T-helper 17 cell (primary cell): ENCODE measurements at places on chromosomes 16 and 17. TPM values are rescaled to one million over a fixed set of nuclear protein-coding genes. Genes with fewer than 3 reads are reported as not detected.

PAFAH1B1 gene
- 165 TPM for total RNA-seq

MYH8 gene
- total RNA-seq = not detected

CES4A gene
- total RNA-seq = 17.8 TPM

GRCh38 chr16:63983401-63983800 lies 1138.5 kb downstream of the CDH11 start:
- H3K27ac ChIP-seq = no peak overlapping the region
- no peaks in the 10 kb centered on the region for H3K27me3 ChIP-seq
- H3K4me3 ChIP-seq = no peak overlapping the region
- no peaks in the 10 kb centered on the region for H3K4me1 ChIP-seq
- no peaks in the 10 kb centered on the region for H3K36me3 ChIP-seq

- H3K27me3 ChIP-seq = no peaks in the 10 kb centered on the region
- peak within 1 kb of the TSS; percentile 89 for H3K4me3 ChIP-seq
- peaks cover 2% of the 10 kb centered on the region for H3K36me3 ChIP-seq
- peak within 1 kb of the TSS; percentile 71 for H3K27ac ChIP-seq
- H3K4me1 ChIP-seq = peaks cover 54% of the 10 kb centered on the region
- DNase-seq = peak; percentile 29
Measured at GRCh38 chr17:75087558-75088453, at the start of gene SLC16A5. SLC16A5 (plus strand) TSS chr17:75087954; CDS start chr17:75093637, 5,683 bp downstream.

- DNase-seq = no peak
- no peaks in the 10 kb centered on the region for H3K27me3 ChIP-seq
- no peak overlapping the region for H3K27ac ChIP-seq
- H3K4me3 ChIP-seq = no peak overlapping the region
- H3K4me1 ChIP-seq = peaks cover 12% of the 10 kb centered on the region
Measured at GRCh38 chr16:89522287-89522686, 14.1 kb downstream of the SPG7 start.

GRCh38 chr17:38451030-38451839 lies 23.0 kb downstream of the ARHGAP23 start:
- no peak for DNase-seq
- H3K36me3 ChIP-seq = peaks cover 11% of the 10 kb centered on the region
- H3K4me3 ChIP-seq = no peak overlapping the region

GRCh38 chr17:16283705-16284104 lies 66.7 kb downstream of the PIGL start:
- H3K27ac ChIP-seq = no peak overlapping the region
- H3K27me3 ChIP-seq = no peaks in the 10 kb centered on the region
- H3K4me1 ChIP-seq = peaks cover 40% of the 10 kb centered on the region

- no peaks in the 10 kb centered on the region for H3K36me3 ChIP-seq
- DNase-seq = no peak
- H3K27ac ChIP-seq = no peak overlapping the region
- no peaks in the 10 kb centered on the region for H3K27me3 ChIP-seq
- no peak overlapping the region for H3K4me3 ChIP-seq
- H3K4me1 ChIP-seq = no peaks in the 10 kb centered on the region
Measured at GRCh38 chr17:71966459-71967313, 154.1 kb upstream of the SOX9 start.

DNA sequence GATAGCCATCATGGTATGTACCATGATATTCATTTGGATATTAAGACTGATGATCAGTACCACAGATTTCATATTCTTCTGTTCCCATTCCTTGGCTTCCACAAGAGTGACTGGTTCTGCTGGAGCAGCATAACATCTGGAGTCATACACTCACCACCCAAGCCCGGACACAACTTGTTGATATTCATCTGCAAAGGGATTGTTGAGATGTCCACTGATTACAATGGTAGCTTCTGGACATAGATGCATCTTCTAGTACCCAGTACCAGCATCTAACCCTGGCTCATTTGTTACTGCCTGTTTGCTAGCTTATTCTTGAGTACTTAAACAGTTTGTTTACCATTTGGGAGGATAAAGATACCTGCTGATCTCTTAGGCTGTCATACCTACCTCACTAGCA lies 235.7 kb upstream of the AXIN2 start:
- no peaks in the 10 kb centered on the region for H3K36me3 ChIP-seq
- peaks cover 13% of the 10 kb centered on the region for H3K27me3 ChIP-seq
- H3K27ac ChIP-seq = no peak overlapping the region
- DNase-seq = no peak
- no peaks in the 10 kb centered on the region for H3K4me1 ChIP-seq

DNA sequence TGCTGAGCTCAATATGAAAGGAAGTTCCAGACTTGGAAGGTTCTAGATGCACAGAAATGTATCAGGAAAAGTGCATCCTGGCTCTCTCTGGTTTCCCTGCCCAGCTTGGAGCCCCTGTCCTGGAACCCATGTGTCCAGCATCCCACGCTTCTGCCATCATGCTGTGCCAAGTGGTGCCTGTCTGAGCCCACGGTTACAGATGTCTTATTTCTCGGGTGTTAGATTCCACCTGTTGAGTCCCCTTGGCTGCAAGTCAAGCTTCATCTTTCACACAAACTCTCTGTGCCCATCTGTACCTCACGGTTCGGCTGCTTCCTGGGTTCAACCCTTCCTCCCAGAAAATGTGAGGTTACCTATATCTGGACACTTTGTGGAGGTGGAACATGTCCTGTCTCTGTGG lies 22.5 kb downstream of the OR1D5 start:
- no peaks in the 10 kb centered on the region for H3K36me3 ChIP-seq
- H3K4me3 ChIP-seq = peak overlapping the region; percentile 15
- no peak overlapping the region for H3K27ac ChIP-seq

GRCh38 chr16:3716831-3717234 lies 491 bp downstream of the TRAP1 start:
- peaks cover 12% of the 10 kb centered on the region for H3K4me1 ChIP-seq
- peak overlapping the region; percentile 91 for H3K4me3 ChIP-seq
- no peak for DNase-seq
